ENCODE measurements at places on chromosomes 13 and 19.

- no peak for DNase-seq
Observed at GRCh38 chr19:45103508-45104319, 10.7 kb downstream of the PPP1R37 start.

DNA sequence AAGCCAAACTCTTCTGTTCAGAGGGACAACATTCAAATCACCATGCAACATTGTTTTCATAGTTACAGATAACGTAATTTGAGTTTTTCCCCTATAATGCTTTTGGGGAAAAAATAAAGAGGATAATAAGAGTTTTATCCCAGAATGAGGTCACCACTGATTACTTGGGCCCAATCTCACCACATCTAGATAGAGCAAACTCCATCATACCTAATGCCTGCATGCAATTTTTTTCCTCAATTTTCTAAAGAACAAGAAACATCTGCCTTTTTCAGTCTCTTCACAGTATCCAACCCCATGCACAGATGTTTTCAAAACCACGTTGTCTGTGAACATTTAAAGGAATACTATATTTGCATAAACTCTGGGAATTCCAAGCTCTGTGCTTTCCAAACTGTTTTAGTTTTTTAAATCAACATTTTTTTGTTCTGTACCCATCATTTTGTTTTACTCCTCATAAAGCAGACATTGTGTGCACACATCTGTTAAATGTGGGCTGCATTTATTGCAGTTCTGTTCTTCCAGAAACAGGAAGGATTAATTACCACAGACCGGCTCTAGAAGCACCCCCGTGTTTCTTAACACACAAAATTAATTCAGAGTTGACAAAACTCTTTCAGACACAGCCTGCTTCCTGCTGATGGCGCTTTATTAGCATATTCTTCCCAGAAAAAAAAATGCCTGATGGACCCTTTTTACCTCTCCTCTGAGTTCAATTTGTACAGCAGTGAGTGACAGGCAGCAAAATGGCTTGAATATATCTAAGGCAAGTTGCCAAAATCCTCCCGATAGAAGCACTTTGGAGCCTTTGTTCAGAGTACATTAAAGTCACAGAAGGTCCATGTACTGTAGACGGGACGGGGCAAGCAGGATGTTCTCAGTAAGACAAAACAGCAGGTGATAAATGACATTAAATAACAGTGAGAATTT, 1171.9 kb downstream of the EFNB2 start:
- no peak for DNase-seq

GRCh38 chr19:33301144-33301899, 1.0 kb downstream of the CEBPA start:
- DNase-seq = no peak

- no peak for DNase-seq
Observed at GRCh38 chr13:71704656-71705055, 162.3 kb downstream of the DACH1 start.

- no peak for DNase-seq
Observed at GRCh38 chr19:1393841-1394240, 7.5 kb downstream of the GAMT start.

- DNase-seq = no peak
Observed at GRCh38 chr13:25037057-25037813, 58.7 kb upstream of the PABPC3 start.

- DNase-seq = no peak
Observed at GRCh38 chr19:8204961-8205360, 4.2 kb upstream of the CERS4 start.

GRCh38 chr19:17184371-17184841, 30.8 kb upstream of the USE1 start:
- no peak for DNase-seq

DNA sequence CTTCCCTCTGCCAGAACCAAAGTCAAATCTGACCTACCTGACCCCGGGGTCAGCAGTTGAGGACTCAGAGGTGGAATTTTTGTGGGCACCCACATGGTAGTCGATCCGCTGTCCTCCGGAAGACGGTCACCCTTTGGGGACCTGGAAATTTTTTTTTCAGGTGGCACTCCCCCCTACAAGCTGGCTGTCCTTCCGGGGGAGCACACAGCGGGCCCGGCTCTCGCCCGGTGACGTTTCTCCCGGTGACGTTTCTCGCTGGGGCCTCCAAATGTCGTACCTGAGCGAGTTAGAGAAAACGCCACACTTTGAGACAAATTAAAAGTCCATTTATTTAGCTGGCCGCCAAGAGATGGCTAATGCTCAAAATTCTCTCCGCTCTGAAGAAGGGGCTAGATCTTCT, 48.8 kb downstream of the ZFP14 start:
- DNase-seq = no peak

All from vagina (tissue), 2 donors.